ENCODE measurements at places on chromosomes 12 and 14. TPM values are rescaled to one million over a fixed set of nuclear protein-coding genes. Genes with fewer than 3 reads are reported as not detected.

DNA sequence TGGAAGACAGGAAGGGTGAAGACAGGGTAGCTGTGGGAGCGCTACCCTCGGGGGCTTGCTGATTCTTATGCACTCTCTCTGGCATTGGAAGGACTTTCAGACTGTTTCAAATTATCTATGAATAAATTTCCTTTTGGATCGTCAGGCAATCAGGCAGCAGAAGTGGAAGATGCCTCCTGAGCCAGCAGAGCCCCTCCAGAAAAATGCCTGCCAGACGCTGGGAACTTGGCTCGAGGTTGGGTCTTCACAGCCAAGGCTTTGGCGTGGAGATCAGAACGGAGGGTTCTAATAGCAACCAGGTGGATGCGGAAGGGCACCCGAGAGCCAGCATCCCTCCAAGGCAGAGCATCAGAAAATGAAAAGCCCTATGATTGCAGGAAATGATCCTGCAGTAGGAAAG is 119.2 kb upstream of the RFLNA start:
- H3K4me3 ChIP-seq: no peak overlapping the region
- no peak for DNase-seq
- no peaks in the 10 kb centered on the region for H3K36me3 ChIP-seq
- H3K27ac ChIP-seq: no peak overlapping the region
- H3K27me3 ChIP-seq: no peaks in the 10 kb centered on the region

- DNase-seq: no peak
- H3K27ac ChIP-seq: no peak overlapping the region
- H3K4me3 ChIP-seq: no peak overlapping the region
- no peaks in the 10 kb centered on the region for H3K4me1 ChIP-seq
- peaks cover 42% of the 10 kb centered on the region for H3K27me3 ChIP-seq
Measured at GRCh38 chr14:21019366-21019765, 5.5 kb downstream of the NDRG2 start.

GRCh38 chr14:52422650-52423356 is 108.7 kb downstream of the PTGER2 start:
- no peak overlapping the region for H3K4me3 ChIP-seq
- no peak for DNase-seq
- no peaks in the 10 kb centered on the region for H3K4me1 ChIP-seq
- H3K27ac ChIP-seq: no peak overlapping the region
- H3K27me3 ChIP-seq: no peaks in the 10 kb centered on the region
- H3K36me3 ChIP-seq: no peaks in the 10 kb centered on the region

C12orf54 gene
- total RNA-seq: not detected
